Cortex of kidney (tissue), 1 donor: ENCODE measurements at places on chromosomes 2 and 18.

GRCh38 chr2:45883603-45884000 is 232.1 kb downstream of the PRKCE start:
- DNase-seq = no peak

GRCh38 chr2:85994421-85994777 is 105.6 kb upstream of the ST3GAL5 start:
- no peak for DNase-seq

- DNase-seq = no peak
Observed at GRCh38 chr2:197090742-197091367, 164.3 kb upstream of the PGAP1 start.

DNA sequence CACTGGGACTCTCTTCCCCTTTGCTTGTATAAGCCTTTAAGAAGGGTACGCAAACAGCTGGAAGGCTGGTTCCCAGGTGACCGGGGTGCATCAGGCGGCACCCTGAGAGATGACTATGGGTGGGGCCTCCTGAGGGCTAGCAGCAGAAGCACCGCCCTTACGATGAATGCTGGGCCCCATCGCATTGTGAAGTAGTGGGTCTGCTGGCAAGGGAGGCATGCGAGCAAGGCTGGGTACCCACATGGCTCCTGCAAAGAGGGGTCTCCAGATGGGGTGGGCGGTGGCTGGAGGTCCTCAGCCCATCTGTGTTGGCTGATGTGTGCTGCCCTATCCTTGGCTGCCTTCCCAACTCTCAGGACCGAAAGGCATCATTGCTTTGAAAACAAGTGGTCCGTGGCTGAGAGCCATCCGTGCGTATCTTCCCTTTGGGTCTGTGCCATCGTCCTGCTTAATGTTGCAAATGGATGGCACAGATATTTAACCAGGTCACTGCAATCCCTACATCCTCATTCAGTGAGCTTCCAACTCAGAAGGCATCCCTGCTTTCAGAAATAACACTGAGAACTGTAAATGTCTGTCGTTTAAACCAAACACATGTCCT is 83.5 kb upstream of the GPC1 start:
- DNase-seq = no peak

DNA sequence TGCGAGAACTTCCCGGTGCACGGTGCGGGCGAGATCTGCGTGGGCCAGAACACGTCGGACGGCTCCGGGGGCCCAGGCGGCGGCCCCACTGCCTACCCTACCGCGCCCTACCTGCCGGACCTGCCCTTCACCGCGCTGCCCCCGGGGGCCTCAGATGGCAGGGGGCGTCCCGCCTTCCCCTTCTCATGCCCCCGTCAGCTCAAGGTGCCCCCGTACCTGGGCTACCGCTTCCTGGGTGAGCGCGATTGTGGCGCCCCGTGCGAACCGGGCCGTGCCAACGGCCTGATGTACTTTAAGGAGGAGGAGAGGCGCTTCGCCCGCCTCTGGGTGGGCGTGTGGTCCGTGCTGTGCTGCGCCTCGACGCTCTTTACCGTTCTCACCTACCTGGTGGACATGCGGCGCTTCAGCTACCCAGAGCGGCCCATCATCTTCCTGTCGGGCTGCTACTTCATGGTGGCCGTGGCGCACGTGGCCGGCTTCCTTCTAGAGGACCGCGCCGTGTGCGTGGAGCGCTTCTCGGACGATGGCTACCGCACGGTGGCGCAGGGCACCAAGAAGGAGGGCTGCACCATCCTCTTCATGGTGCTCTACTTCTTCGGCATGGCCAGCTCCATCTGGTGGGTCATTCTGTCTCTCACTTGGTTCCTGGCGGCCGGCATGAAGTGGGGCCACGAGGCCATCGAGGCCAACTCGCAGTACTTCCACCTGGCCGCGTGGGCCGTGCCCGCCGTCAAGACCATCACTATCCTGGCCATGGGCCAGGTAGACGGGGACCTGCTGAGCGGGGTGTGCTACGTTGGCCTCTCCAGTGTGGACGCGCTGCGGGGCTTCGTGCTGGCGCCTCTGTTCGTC is 1.7 kb downstream of the FZD7 start:
- no peak for DNase-seq

GRCh38 chr2:134261398-134262131 is 7.7 kb downstream of the MGAT5 start:
- DNase-seq = no peak

GRCh38 chr2:230435431-230435830 is 19.4 kb downstream of the SP100 start:
- no peak for DNase-seq

DNA sequence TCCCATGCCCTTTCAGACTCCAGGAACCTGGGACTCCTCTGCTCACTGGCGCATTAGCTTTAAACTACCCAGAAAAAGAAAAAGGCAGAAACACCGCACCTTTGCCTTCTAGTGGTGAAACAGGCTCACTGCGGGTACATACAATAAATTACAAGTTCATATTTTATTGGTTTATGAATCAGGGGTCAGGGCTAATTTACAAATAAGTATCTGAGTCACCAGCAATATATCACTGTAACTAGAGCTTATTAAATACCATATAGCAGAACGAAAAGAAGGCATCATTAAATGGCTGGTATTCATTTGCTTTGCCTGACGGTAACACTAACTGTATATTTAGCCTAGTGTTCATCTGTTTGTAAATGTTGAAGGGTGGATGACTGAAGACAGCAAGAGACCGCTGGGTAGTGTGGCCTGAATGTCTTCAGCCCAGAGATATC is 26.9 kb upstream of the DTNB start:
- no peak for DNase-seq

DNA sequence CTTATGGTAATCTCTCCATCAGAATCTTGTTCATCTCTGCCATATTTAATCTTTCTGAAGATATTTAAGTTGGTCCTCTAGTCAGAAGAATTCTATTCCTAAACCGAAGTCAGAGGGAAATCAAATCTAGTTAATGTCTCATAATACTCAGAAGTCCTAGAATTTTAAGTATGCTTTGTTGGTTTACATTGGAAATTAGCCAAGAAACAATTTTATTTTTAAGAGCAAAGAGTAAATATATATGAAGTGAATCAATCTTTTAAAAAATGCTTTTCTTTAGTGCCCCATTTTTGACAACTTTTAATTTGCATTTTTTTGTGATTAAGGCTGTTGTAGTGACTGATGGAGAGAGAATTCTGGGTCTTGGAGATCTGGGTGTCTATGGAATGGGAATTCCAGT is 38.1 kb downstream of the ME2 start:
- no peak for DNase-seq

DNA sequence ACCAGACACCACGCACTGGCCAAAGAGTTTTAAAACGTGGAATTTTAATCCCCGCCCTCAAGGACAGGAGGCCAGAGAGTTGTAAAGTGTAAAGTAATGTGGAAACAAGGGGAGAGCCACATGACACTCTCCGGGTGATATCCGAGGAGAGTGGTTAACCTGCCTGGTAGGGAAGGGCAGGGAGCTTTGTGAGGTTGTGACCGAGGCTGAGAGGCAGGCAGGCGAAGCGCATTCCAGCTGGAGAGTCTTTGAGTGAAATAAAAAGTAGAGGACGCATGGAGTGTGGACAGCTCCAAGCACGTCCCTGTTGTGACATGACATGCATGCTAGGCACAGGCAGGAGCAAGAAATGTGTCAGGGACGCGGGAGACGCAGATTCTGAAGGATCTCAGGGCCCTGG is 539.5 kb downstream of the RNF144A start:
- DNase-seq = no peak

GRCh38 chr2:46259777-46260168 is 37.4 kb upstream of the EPAS1 start:
- no peak for DNase-seq

GRCh38 chr2:153604133-153604532 is 125.6 kb upstream of the RPRM start:
- DNase-seq = no peak

DNA sequence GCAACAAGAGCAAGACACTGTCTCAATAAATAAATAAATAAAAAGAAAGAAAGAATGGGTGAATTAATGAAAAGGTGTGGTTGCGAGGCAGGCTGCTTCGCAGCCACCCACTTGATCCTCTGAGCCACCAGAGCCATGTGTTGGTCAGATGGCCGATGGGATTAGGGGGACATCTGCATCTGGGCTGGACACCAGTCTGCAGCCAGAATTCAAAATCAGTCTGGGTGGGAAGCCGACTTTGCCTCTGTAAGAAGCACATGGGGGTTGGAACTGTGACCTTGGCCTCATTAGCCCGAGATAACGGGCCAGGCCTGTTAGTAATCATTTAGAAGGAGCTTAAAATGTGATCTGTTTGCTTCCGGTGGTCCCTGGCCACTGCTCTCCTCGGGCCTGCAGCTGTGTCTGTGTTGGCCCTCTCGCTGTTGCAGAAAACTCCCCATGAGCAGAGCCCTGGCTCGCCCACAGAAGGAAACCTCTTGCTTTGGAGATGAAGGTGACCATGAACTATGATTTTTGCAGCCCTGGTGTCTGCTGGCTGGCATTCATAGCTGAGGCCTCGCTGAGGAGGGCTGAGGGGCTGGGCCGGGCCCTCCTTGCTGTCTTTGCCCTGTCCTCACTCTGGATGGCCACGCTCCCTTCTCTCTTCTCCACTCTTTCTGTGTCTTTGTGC is 94.4 kb downstream of the DYSF start:
- no peak for DNase-seq

DNA sequence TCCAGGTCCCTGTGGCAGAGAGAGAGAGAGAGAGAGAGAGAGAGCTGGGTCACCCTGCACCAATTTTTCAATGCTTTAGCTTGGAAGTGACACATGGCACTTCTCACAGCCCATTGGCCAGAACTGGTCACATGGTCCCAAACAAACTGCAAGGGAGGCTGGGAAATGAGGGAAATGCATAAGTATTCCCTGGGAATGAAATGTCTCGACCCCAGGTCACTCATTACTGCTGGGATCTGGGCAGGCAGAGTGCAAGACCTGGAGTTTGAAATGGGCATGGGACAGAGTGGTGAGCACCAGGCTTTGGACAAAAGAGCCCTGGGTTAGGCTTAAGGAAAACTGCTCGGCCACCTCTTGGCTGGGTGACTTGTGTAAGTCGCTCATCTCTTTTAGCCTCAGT is 37.0 kb downstream of the SMAD7 start:
- DNase-seq = no peak

DNA sequence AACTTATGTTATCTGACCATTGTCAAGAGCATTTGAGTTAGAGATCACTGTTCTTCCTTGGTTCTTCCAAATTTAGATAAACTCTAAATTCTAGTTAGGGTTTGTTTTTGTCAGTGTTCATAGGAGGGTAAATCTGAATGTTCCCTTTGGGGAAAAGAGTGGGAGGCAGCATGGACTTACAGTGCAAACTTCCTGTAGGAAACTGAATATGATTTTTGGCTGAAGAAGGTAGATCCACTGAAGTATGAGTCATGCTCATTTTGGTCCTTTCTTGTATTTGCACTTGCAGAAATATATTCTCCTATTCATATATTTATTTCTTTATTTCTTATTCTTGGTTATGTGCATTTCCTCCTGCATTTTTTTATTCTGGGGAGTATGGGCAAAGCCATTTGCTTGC is 27.3 kb downstream of the CCDC85A start:
- DNase-seq = no peak

DNA sequence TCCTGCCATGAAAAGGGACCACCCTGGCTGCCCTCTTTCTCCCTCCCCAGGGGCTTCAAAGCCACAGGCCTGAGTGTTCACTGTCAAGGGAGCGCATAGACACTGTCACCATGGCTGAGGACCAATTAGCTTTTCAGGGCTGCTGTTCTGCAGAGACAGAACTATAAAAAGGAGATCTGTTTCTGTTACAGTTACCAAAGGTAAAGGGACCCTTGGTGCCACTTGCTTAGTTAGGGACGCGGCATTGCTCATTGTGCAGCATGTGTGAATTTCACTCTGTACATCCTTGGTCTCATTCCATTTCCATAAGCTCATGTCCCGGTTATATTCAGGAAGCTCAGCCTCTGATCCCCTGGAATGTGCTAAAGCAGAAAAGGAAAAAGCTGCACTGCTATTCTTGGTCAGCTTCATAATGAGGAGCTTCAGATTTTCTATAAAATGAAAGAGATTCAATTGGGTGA is 55.5 kb upstream of the RNF152 start:
- no peak for DNase-seq

DNA sequence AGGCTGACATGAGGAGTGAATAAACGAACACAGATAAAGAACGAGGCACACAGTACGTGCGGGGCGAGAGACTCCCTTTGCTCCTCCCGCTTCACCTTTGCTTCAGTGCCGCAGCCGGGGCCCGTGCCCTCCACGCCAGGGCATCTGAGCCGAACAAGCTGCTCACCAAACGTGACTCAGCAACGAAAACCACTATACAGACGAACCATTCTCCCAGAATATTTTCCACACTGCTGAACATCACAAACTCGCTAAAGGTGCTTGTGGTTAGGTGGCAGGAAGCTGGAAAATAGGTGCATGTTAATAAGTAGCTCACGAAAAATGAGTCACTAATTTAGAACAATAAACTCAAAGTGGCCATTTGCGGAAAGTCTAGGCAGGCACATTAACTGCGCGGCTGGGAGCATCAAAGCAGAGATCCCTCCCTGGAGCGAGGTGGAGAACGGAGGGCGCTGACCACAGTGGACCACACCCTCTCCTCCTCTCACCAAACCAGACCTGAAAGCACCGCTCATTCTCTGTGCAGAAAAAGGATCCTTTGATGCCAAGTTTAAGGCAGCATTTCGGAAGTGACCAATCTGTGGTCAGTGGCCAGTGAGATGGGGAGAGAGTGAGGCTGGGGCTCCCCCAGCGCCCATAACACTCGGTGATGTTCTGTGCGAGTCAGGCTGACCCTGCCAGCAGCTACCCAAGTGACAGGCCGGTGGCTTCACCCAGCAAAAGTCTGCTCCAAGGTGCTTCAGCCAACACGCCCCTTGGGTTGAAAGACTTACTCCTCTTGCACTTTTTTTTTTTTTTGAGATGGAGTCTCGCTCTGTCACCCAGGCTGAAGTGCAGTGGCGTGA is 153.2 kb downstream of the HDAC4 start:
- DNase-seq = no peak

- DNase-seq = no peak
Observed at GRCh38 chr18:47749600-47749973, 180.9 kb downstream of the SMAD2 start.

DNA sequence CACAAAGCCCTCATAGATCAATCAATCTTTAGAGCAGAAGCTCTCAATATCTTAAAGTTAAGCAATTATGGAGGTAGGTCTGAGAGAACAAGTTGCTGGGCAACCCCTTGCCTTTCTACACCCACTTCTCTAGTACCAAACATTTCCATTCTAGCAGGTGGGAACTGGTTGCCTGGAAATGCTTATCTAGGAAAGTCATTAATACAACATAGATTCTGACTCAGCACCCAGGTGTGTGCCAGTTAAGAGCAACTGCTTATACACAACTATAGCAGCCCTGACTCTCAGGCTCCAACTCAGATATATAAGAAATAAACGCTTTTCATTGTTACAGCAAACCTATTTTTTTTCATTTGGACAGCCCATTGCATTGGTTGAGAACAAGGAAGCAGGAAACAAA is 237.7 kb downstream of the IRS1 start:
- DNase-seq = no peak
